ENCODE measurements at places on chromosomes 3 and 15.

GRCh38 chr3:41989518-41989917, 27.6 kb upstream of the ULK4 start:
- no peak for DNase-seq

DNA sequence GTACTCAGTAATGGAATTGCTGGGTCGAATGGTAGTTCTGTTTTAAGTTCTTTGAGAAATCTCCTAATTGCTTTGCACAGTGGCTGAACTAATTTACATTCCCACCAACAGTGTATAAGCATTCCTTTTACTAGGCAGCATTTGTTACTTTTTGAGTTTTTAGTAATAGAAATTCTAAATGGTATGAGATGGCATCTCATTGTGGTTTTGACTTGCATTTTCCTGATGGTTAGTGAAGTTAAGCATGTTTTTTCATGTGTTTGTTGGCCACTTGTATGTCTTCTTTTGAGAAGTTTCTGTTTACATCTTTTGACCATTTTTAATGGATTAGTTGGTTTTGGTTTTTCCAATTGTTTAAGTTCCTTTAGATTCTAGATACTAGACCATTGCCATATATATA, 28.4 kb downstream of the TP63 start:
- DNase-seq, result no peak

- DNase-seq, result no peak
Observed at GRCh38 chr3:81816473-81817250, 55.2 kb upstream of the GBE1 start.

- DNase-seq, result no peak
Observed at GRCh38 chr3:188948281-188948996, 223.3 kb upstream of the TPRG1 start.

DNA sequence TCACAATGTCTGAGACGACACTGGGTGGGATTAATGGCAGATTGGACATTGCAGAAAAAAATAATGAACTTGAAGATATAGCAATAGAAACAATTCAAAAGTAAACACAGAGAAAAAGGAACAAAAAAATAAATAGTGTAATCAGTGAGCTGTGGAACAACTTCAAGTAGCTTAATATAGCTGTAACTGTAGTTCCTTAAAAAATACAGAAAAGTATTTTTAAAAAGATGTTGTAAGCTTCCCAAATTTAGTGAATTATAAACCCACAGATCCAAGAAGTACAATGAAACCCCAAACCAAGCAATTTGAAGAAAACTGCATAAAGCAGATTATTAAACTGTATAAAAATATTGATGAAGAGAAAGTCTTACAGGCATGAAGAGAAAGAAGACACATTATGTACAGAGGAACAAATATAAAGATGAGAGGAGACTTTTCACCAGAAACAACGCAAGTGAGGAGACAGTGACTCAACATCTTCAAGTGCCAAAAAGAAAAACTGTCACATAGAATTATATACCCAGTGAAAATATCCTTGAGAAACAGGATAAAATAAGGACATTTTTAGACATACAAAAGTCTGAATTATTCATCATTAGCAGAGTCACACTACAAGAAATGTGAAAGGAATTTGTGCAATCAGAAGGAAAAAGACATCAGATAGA, 176.4 kb downstream of the NFKBIZ start:
- DNase-seq, result no peak

GRCh38 chr15:60751985-60752952, 273.3 kb upstream of the ICE2 start:
- DNase-seq, result no peak

DNA sequence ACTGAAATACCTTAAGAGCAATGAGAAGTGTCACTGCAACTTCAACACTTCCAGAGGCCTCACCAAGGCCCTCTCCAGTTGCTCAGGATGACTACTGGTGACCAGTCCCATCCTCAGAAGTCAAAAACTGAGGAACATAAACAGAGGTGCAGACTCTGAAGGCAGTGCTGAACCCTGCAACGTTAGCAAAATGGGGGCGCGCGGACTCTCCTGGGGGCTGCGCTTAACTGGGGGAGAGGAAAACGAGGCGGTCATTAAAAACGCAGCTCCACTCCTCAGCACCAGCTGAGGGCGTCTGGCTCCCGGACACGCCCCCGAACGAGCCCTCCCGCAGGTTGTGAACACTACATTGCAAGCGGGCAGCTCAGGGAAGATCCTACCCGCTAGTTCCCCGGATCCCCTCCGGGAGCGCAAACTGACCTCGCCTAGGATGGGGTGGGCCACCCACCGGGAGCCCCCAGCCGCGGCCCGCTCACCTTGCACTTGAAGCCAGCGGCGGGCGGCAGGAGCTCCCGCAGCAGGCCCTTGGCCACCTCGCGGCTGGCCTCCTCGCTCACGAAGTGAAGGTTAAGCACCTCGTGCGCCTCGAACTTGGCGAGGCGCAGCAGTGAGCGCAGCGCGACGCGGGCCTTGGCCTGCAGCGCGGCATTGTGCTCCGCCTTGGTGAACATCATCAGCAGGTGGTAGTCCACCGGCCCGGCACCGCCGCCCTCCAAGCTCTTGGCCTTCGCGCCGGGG, 711 bp downstream of the XXYLT1 start:
- peak; percentile 45 for DNase-seq

GRCh38 chr3:184981071-184981470, 169.1 kb downstream of the VPS8 start:
- DNase-seq, result no peak
